ENCODE measurements at places on chromosomes 3 and 15. TPM values are rescaled to one million over a fixed set of nuclear protein-coding genes. Genes with fewer than 3 reads are reported as not detected.
A peak's percentile ranks its signal among the peaks of the same experiment; 100 is the strongest.

SRGAP3 gene
- 1.8 TPM for total RNA-seq

RTP4 gene
- 6.4 TPM for total RNA-seq

STX19 gene
- total RNA-seq: not detected

DBR1 gene
- 27.1 TPM for total RNA-seq

ANKRD63 gene
- not detected for total RNA-seq

DNA sequence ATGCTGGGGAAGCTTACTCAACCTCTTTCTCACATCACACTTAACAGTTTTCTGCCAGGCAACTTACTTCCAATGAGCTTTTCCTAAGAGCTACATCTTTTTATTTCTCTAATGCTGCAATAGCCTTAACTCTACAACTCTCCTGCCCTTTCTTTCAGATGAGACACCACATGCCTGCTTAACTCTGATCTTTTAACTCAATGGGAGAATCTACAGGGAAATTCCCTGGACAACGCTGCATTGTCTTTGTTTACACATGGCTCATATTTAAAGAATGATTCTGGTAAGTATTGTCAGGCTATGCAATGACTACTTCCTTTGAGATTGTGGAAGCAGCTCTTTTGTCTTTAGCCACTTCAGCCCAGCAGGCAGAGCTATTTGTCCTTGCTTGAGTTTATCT lies 353.1 kb upstream of the BCHE start:
- H3K4me3 ChIP-seq: no peak overlapping the region
- no peak overlapping the region for H3K27ac ChIP-seq
- no peaks in the 10 kb centered on the region for H3K36me3 ChIP-seq
- no peaks in the 10 kb centered on the region for H3K4me1 ChIP-seq

- H3K27me3 ChIP-seq: no peaks in the 10 kb centered on the region
- DNase-seq: no peak
- no peak overlapping the region for H3K27ac ChIP-seq
- peaks cover 26% of the 10 kb centered on the region for H3K36me3 ChIP-seq
These were observed 54.8 kb upstream of the VGLL4 start for GRCh38 chr3:11698326-11699082.

- H3K4me3 ChIP-seq: no peak overlapping the region
- H3K36me3 ChIP-seq: peaks cover 14% of the 10 kb centered on the region
- H3K27ac ChIP-seq: no peak overlapping the region
- H3K4me1 ChIP-seq: no peaks in the 10 kb centered on the region
These were observed 179.5 kb upstream of the EIF1B start for GRCh38 chr3:40129981-40130380.

GRCh38 chr3:69297501-69297900 lies 88.4 kb downstream of the FRMD4B start:
- H3K27ac ChIP-seq: no peak overlapping the region
- H3K4me3 ChIP-seq: no peak overlapping the region
- no peaks in the 10 kb centered on the region for H3K36me3 ChIP-seq
- H3K4me1 ChIP-seq: no peaks in the 10 kb centered on the region

- DNase-seq: no peak
- H3K4me1 ChIP-seq: no peaks in the 10 kb centered on the region
- no peak overlapping the region for H3K4me3 ChIP-seq
- no peak overlapping the region for H3K27ac ChIP-seq
These were observed 81.9 kb upstream of the ADAMTSL3 start for GRCh38 chr15:83571820-83572707.

- no peak overlapping the region for H3K4me3 ChIP-seq
- H3K27ac ChIP-seq: no peak overlapping the region
- DNase-seq: no peak
- H3K27me3 ChIP-seq: no peaks in the 10 kb centered on the region
- no peaks in the 10 kb centered on the region for H3K4me1 ChIP-seq
These were observed 7.5 kb downstream of the HDGFL3 start for GRCh38 chr15:83200162-83200561.

- H3K36me3 ChIP-seq: peaks cover 54% of the 10 kb centered on the region
- H3K27me3 ChIP-seq: no peaks in the 10 kb centered on the region
These were observed 44.0 kb downstream of the PSMD6 start for GRCh38 chr3:63979093-63979885.

DNA sequence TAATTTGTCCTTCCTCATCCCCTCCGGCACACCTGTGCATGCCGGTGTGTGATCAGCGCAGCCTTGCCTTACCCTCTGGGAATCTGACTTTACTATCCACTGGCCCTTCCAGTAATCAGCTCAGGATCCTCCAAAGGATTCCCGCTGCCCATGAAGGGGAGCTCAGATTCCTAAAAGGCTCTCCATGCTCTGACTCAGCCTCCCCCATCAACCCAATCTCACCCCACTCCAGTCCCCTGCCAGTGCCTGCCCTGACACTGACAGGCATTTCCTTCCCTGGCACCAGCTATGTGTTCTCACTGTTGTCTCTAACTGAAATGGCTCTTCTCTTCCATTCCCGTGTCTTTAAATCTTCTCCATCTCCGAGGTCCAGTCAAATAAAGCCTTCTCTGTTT lies 7.3 kb upstream of the BCL2A1 start:
- H3K4me3 ChIP-seq: no peak overlapping the region
- no peaks in the 10 kb centered on the region for H3K27me3 ChIP-seq
- no peaks in the 10 kb centered on the region for H3K36me3 ChIP-seq
- peaks cover 4% of the 10 kb centered on the region for H3K4me1 ChIP-seq
- DNase-seq: no peak
- H3K27ac ChIP-seq: peak overlapping the region; percentile 21

DNA sequence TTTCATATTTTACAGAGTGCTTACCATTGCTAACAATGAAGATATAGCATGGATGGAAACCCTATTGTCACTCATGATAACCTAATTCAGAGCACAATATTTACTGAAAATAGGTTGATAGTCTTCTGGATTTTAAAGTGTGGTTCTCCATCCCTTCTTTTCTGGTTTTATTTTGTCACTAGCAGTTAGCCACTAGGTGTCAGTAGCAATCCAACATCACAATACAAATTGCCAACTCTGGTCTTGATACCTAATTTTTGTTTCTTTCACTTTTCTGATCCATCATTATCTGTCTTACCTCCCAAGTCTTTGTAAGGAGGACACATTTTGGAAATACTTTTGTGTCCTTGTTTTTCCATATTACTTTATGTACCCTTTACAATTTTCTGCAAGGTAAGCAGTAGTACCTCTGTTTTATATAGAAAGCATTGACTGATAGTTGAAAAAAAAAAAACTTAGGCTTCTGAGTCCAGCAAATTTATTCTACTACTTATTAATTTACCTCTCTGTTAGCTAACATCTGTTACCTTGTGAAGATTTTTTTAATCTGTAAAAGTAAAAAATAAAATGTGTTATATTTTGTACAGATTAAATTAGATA lies 28.3 kb upstream of the CRYBG3 start:
- no peak overlapping the region for H3K27ac ChIP-seq
- H3K4me1 ChIP-seq: no peaks in the 10 kb centered on the region
- peak; percentile 22 for DNase-seq

DNA sequence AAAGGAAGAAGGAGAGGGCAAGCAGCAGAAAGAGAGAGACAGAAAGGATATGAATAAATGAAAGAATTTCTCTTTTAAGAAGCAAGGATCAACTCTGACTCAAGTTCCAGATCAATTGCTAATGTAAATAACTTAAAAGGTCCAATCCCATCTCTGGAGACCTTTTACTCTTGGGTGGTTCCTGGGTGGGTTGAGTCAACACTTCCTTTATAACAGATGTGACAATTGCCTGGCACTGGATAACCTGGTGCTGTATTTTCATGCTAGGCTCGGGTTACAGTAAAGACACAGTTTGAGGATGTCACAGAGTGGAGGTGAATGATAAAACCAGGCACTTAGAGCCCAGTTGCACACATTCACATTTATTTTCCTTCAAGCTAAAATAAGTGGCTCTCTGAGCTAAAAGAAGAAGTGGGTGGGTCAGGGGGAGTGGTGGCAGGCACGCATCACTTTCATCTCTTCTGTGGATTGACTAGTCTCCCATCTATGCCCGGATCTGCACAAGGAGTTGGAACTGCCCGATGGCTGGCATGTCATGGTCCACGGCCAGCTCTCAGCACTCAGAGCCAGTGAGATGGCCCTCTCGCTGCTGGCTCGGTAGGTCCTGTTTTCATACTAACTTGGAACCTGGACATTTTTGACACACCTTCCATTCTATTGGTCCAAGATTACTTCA lies 465.8 kb downstream of the FOXP1 start:
- H3K27ac ChIP-seq: peak overlapping the region; percentile 80
- peaks cover 76% of the 10 kb centered on the region for H3K36me3 ChIP-seq
- no peak for DNase-seq

DNA sequence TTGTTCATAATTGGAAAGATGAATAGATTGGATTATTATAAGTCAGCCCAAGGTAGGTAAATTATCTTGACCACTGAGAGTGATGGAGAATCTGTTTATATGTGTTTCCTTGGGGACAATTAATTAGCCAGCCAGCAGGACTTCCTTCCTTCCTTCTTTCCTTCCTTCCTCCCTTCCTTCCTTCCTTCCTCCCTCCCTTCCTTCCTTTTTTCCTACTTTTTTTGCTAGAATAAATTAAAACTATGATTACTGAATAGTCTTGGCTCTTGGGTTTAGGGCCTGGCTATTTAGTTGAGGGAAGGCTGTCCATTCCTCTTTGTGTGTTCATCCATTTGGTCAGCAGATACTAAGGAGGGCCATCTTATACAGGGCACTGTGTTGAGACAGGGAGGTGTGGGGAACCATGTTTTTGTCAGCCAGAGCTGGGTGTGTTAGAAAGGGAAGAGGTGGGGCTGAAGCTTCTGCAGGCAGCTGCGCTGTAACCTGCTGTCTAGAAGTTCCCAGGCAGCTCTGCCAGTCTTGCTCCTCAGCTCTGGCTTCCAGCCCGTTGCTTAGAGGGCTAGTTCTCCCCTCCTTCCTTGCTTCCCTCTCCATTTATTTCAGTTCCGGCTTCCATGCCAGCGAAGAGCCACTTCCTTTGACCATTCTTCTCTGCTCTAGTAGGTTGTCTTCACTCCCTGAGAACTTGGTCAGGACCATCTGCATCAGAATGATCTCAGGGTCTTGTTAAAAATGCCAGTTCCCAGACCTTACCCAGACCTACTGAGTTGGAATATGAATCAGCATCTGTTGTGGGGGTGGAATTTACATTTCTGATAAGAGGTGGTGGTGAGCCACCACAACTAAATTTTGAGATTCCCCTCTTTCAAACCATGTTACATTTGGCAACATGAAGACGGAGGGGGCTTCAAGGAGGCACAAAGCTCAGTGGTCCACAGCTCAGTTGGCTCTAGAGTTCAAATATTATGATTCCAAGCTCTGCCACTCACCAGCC lies 113.9 kb downstream of the DGKG start:
- no peak for DNase-seq
- peaks cover 5% of the 10 kb centered on the region for H3K27me3 ChIP-seq
- H3K36me3 ChIP-seq: no peaks in the 10 kb centered on the region
- no peak overlapping the region for H3K4me3 ChIP-seq
- no peaks in the 10 kb centered on the region for H3K4me1 ChIP-seq

DNA sequence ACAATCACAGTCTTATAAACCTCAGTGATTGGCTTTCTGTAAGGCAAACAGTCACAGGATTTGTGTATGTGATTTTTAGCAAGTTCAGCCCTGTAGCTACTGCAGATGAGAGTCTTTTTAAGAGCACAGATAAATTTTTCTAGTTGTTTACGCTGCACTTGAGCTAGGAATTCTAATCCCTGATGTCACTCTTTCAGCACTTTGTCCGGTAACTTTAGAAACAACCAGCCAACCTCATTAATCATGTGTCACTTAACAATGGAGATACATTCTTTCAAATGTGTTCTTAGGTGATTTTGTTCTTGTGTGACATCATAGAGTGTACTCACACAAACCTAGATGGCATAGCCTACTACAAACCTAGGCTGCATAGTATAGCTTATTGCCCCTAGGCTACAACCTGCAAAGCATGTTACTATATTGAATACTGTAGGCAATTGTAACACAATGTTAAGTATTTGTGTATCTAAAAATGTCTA lies 36.8 kb upstream of the GOLGA6L2 start:
- H3K4me1 ChIP-seq: peaks cover 1% of the 10 kb centered on the region
- DNase-seq: no peak
- H3K27me3 ChIP-seq: peaks cover 27% of the 10 kb centered on the region
- no peak overlapping the region for H3K4me3 ChIP-seq

DNA sequence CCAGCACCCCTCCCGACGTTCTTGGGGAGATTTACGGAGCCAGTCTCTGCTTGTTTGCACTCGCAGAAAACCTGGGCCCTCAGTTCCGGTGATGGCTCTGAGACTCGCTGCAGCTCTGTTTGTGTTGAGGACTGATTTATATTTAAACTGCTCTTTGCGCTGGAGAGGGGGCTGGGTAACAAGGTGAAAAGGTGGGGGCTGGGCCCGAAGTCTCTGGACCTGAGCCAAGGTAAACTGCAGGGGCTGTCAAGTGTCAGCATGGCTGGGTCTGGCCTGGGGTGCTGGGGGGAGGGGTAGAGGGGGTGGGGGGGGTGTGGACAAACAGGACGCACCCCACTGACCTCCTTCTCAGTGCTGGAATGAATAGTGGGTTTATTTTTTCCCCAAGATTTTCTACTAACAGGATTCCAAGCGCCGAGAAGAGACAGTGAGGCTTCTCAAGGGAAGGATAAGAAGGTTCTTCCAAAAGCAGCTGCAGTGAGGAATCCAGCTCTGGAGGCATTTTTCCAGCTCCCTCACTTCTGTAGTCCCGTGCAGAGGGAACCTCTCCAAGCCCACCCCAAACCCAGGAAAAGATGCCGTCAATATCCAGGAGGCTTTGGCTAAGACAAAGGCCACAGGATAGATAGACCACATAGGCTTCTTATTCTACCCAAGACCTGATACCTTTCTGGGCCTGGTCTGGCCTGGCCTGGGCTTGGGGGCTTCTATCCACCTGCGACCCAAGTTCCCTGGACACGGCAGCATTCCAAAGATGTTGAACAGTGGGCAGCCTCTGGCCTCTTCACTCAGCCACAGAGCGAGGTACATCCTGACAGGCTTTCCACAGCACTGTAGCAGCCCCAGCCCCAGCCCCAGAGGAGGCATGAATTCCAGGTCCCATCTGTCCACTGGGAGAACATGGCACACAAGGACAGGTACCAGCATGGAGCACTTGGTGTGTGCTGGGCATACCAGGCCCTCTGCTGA lies 938 bp upstream of the SLCO2A1 start:
- no peaks in the 10 kb centered on the region for H3K36me3 ChIP-seq
- H3K27me3 ChIP-seq: peaks cover 60% of the 10 kb centered on the region
- H3K4me1 ChIP-seq: peaks cover 3% of the 10 kb centered on the region

- DNase-seq: no peak
- H3K27ac ChIP-seq: peak overlapping the region; percentile 85
- H3K27me3 ChIP-seq: no peaks in the 10 kb centered on the region
- peaks cover 65% of the 10 kb centered on the region for H3K4me1 ChIP-seq
These were observed 2.9 kb downstream of the FBXL22 start for GRCh38 chr15:63600001-63600615.

GRCh38 chr3:139265131-139266016 lies 78.4 kb upstream of the MRPS22 start:
- no peak for DNase-seq
- no peak overlapping the region for H3K4me3 ChIP-seq
- no peaks in the 10 kb centered on the region for H3K36me3 ChIP-seq
- peaks cover 3% of the 10 kb centered on the region for H3K27me3 ChIP-seq
- no peaks in the 10 kb centered on the region for H3K4me1 ChIP-seq

DNA sequence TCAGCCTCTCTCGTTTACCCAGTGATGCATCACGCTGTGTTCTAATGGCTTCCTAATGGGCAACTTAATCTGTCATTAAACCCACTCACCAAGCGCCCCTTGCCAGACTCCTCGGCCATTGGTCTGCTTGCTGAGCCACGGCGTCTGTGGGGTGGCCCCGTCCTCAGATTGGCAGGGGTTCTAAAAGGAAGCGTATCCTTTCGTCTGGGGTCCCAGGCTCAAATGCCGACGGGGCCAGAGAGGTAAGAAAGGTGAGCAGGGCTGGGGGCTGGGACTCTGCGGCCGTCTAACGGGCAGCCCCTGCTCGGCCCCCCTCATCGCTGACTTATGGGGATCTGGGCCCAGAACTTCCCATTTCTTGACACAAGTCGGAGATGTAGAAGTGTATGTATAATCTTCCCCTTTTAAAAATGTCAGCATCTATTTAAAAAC lies 315.1 kb upstream of the PROK2 start:
- no peaks in the 10 kb centered on the region for H3K27me3 ChIP-seq
- DNase-seq: no peak
- no peaks in the 10 kb centered on the region for H3K36me3 ChIP-seq
- peak overlapping the region; percentile 96 for H3K27ac ChIP-seq
- H3K4me1 ChIP-seq: peaks cover 26% of the 10 kb centered on the region

All from naive thymus-derived CD8-positive, alpha-beta T cell (primary cell).